ENCODE measurements at places on chromosomes 12 and 14. TPM values are rescaled to one million over a fixed set of nuclear protein-coding genes. Genes with fewer than 3 reads are reported as not detected.

EPYC gene
- polyA plus RNA-seq, result not detected

CCND2 gene
- 6.1 TPM for polyA plus RNA-seq

HRK gene
- 0.12 TPM for polyA plus RNA-seq

ANKS1B gene
- polyA plus RNA-seq, result 1.2 TPM

C14orf180 gene
- polyA plus RNA-seq, result 0.30 TPM

OR6C1 gene
- not detected for polyA plus RNA-seq

KRT83 gene
- not detected for polyA plus RNA-seq

PIP4P1 gene
- 27.4 TPM for polyA plus RNA-seq

DNA sequence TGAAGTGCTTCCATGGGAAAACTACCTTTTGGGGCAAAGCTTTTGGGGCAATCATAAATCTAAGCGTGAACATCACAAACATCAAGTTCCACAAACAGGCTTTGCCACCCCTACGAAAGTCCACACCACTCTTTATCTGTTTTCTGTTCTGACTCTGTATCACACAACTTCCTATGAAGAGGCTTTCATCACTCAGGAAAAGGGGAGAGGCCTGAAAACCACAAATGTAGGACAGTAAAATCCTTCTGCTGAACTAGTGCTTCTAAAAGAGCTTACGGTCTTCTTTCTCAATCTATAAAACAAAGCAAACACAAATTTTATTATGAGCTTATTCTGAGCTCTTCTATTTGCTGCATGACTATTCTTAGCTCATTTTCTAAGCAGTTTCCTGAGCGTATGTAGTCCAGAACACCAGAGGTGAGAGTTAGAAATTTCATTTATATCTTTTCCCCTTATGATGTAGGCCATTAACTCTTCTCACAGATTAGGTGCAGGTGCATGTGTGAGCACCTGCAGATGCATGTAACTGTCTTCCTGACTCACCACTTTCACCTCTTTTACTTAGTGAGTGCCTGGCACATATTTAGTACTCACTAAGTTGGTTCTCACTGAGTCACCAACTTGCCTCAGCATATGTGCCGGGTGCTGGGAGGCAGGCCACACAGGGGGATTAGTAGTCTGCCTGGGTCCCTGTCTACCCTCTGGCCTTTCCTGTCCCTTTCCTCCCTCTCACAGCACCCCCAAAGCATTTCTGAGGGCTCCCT, 32.9 kb upstream of the SYCP3 start:
- DNase-seq, result no peak
- H3K27me3 ChIP-seq, result no peaks in the 10 kb centered on the region
- H3K4me3 ChIP-seq, result no peak overlapping the region
- H3K4me1 ChIP-seq, result no peaks in the 10 kb centered on the region
- H3K36me3 ChIP-seq, result peaks cover 7% of the 10 kb centered on the region

- no peak for DNase-seq
- H3K36me3 ChIP-seq, result peaks cover 7% of the 10 kb centered on the region
- no peaks in the 10 kb centered on the region for H3K4me1 ChIP-seq
Observed at GRCh38 chr12:113393749-113394148, 9.9 kb downstream of the SDS start.

DNA sequence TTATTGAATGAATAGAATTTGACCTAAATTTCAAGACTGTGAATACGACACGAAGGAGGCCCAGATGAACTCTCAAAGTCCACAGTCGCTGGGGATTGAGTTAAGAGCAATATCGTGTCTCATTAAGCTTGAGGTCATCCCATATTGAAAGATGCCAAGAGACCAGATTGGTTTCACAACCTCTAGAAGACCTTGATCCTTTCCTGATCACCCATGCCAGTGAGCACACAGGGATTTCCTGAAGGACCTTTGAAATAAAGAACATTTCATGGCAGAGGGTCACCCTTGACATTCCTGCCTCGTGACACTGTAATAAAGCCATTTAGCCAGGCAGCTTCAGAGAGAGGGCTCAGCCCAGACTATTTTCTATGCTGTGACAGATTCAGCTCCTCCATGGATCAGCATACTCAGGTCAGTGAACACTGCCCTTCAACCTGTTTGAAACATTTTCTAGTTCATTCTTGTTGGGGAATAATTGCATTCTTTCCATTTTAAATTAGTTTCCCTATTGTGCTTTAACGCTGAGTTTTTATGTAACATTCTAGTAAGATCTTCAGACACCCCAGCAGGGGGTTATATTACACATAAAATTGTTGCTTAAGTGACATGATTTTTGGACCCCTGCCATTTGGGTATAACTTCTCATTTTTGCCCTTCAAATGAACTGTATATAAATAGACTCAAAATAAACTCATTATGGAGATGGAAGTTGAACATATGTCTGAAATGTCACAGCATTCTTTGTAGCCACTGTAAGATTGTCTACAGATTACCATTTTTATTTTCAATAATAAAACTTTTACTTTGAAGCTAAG, 213.2 kb downstream of the C12orf50 start:
- H3K27me3 ChIP-seq, result no peaks in the 10 kb centered on the region
- no peak overlapping the region for H3K4me3 ChIP-seq
- H3K4me1 ChIP-seq, result no peaks in the 10 kb centered on the region
- H3K36me3 ChIP-seq, result no peaks in the 10 kb centered on the region

DNA sequence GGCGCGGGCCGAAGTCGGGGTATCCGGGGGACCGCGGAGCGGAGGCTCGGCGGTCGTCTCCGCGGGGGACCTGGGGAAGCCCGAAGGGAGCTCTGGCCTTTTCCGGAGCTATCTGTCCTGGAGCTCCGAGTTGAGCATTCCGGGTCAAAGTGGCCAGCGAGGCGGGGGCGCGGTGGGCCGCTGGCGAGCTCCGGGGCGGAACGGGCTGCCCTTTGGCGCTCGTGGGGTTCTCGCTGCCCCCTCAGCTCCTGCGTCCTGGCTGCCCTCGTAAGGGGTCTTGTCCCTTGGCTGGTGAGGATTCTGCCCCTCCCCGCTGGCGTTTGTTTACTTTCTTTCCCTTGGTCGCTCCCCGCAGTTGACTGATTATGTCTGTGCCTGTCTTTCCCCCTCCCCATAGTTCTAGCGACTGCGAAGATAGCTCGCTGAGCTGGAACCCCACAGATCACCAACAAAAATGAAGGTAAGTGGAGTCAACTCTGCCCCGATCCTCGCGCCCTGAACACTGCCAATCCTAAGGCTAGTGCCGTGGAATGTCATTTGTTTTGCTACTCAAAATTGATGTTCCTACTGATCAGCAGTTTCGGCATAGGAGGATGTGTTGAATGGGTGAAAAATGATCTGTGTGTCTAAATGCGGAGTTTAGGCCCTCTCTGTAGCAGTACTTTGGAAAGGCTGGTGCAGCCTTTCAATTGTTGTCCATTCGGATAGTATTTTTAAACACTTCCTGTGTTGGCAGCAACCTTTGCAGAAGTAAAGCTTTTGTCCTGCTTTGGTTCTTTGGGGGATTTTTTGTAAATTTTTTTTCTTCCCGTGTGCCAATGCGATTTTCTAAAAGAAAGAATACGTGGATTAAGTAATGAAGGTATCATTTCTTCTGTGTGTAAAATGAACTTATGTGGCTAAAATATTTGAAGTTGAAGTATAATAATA, 1.3 kb downstream of the ARID4A start:
- peaks cover 33% of the 10 kb centered on the region for H3K36me3 ChIP-seq
- H3K4me1 ChIP-seq, result peaks cover 28% of the 10 kb centered on the region
- no peaks in the 10 kb centered on the region for H3K27me3 ChIP-seq

DNA sequence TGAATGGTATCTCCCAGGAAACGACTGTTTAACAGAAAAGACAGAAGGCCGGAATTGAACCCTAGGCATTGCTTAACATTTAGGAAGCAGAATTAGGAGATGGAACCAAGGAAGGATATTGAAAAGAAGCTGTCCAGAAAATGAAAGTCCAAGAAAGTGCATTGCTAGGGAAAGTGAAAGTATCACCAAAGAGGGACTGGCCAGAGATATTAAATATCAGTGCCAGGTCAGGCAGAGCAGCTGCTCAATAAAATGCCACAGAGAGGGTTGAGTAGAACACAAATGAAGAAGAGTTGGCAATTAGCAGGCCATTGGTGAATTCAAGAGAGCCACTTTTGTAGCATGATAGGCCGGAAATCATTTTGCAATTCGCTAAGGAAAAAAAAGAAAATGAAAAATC, 101.6 kb downstream of the CFAP54 start:
- H3K4me1 ChIP-seq, result no peaks in the 10 kb centered on the region
- no peak overlapping the region for H3K27ac ChIP-seq
- no peak for DNase-seq

DNA sequence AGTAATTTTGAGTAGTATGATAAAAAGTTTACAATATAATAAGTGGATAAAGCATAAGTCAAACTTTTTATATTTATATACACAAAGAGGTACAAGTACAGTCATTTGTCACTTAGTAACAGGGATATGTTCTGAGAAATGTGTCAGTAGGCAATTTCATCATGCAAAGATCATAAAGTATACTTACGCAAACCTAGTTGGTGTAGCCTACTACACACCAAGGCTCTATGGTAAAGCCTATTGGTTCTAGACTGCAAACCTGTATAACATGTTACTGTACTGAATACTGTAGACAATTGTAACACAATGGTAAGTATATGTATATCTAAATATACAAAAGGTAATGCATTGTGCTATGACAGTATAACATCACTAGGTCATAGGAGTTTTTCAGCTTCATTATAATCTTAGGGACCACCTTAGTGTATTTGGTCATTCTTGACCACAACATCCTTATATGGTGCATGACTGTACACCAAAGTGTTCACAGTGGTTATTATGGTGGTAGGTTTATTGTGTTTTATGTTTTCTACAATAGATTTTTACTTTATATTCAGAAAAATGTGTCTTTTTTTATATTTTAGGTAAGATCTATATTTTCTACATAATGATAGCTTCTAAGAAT, 14.9 kb upstream of the SCFD1 start:
- no peak overlapping the region for H3K27ac ChIP-seq
- H3K36me3 ChIP-seq, result peaks cover 18% of the 10 kb centered on the region
- no peaks in the 10 kb centered on the region for H3K27me3 ChIP-seq
- H3K4me1 ChIP-seq, result peaks cover 4% of the 10 kb centered on the region
- DNase-seq, result no peak

DNA sequence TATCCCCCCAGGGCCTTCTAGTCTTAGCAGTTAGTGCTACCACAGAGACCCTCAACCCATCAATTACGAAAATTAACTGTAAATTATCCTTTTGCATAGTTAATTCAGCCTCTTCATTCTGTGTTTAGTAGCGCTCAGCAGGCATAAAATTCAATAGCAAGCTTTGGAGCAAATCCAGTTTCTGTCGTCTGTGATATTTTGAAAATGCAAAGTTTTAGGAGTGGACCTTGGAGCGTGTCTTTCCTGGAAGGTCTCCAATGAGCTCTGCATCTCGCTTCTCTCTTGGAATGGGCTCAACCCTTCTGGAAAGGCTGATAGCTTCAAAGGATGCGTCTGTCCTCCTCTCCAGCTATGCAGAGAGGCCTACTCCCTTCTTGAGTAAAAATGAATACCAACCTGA, 222.9 kb downstream of the SLC15A4 start:
- H3K4me1 ChIP-seq, result peaks cover 5% of the 10 kb centered on the region
- DNase-seq, result peak; percentile 36
- no peaks in the 10 kb centered on the region for H3K27me3 ChIP-seq
- H3K27ac ChIP-seq, result no peak overlapping the region

DNA sequence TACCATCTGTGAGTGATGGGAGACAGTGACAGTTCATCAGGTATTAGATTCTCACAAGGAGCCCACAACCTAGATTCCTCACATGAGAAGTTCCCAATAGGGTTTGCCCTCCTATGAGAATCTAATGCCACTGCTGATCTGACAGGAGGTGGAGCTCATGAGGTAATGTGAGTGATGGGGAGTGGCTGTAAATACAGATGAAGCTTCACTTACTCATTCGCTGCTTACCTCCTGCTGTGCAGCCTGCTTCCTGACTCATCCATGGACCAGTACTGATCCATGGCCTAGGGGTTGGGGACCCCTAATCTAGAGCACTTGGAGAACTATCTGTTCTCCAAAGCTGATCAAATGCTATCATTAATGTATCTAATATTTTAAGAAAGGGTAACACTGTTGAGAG, 17.7 kb downstream of the CLEC2D start:
- no peaks in the 10 kb centered on the region for H3K27me3 ChIP-seq
- H3K4me1 ChIP-seq, result no peaks in the 10 kb centered on the region
- no peak for DNase-seq
- peaks cover 40% of the 10 kb centered on the region for H3K36me3 ChIP-seq

DNA sequence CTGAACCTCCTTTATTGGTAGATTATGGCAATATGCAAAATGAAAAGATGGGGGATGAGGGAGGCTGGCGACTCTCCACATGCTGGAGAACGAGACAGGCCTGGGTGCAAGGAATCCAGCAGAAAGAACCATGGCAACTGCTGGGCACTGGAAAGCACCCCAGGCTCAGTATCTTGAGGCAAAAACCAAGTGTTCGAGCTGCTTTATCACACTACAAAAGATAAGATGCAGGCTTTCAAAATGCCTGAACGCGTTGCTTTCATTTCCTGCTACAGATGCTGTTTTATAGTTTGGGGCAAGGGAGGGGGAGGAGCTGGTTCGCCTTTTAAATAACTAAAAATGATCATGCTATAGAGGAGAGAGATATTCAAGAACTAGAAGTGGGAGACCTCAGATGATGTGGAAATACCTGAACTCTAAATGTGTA, 38.9 kb downstream of the NIN start:
- H3K27me3 ChIP-seq, result no peaks in the 10 kb centered on the region
- H3K27ac ChIP-seq, result peak overlapping the region; percentile 86
- peaks cover 4% of the 10 kb centered on the region for H3K36me3 ChIP-seq
- no peak overlapping the region for H3K4me3 ChIP-seq

GRCh38 chr14:75531660-75532317, 9.5 kb downstream of the BATF start:
- no peaks in the 10 kb centered on the region for H3K27me3 ChIP-seq
- no peaks in the 10 kb centered on the region for H3K36me3 ChIP-seq
- no peak overlapping the region for H3K27ac ChIP-seq
- H3K4me3 ChIP-seq, result no peak overlapping the region
- H3K4me1 ChIP-seq, result no peaks in the 10 kb centered on the region
- no peak for DNase-seq

DNA sequence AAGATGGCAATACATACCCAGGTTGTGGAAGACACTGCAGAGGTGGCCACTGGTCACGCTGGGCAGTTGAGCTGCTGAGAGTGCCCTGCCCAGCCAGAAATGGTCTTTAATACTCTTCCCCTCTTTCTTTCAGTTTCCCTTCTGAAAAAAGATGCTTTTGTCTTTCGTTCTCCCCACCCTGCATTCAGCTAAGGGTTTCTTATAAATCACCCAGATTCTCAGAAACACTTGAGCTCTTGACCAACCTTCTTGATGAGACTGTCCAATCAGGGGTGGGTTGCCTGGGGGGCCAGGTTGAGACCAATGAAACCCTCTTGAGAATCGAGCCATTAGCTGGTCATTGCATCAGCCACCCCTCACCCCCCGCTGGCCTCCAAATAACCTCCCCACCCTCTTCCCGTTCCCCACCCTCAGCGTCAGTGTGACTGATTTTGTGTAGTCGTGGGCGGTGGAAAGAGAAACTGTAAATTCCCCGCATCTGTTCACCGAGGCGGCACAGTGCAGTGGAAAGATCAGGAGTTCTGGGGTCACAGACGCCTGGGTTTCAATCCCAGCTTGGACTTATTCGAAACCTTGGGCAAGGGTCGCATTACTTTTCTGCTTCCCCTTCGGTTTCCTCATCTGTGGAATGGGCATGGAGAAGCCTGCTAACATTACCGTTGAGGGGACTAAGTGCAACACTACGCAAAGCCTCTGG, 52.3 kb downstream of the SLC25A47 start:
- H3K4me1 ChIP-seq, result peaks cover 23% of the 10 kb centered on the region
- no peaks in the 10 kb centered on the region for H3K36me3 ChIP-seq
- H3K27ac ChIP-seq, result peak overlapping the region; percentile 97
- H3K4me3 ChIP-seq, result peak overlapping the region; percentile 91
- H3K27me3 ChIP-seq, result no peaks in the 10 kb centered on the region

GRCh38 chr14:86780876-86781510, 1212.0 kb downstream of the GALC start:
- H3K4me1 ChIP-seq, result no peaks in the 10 kb centered on the region
- H3K4me3 ChIP-seq, result no peak overlapping the region
- DNase-seq, result no peak
- no peaks in the 10 kb centered on the region for H3K36me3 ChIP-seq
- H3K27ac ChIP-seq, result no peak overlapping the region
